CD4-positive, alpha-beta T cell treated with Interferon alpha-2 for 1 hour (primary cell): ENCODE measurements at places on chromosomes 12 and 14.

DNA sequence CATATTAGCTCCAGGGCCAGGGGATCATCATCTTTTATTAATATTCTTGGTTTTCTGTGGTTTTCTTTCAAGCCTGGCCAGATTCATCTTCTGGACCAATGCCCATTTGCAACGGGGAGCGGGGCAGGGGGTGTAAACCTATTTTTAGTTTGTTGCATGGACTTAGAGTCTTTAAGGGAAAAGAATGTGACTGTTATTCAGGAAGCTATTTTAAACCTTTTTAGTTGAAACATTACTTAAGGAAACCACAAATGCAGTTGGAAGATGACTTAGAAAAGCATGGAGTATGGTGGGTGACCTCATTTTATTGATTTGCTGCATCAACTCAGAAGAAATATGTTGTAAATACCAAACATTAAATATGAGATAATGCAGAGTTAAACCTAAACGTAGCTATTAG is 368.4 kb upstream of the E2F7 start:
- no peak for DNase-seq

GRCh38 chr14:23174296-23175184 is 8.9 kb downstream of the SLC7A8 start:
- DNase-seq: no peak

DNA sequence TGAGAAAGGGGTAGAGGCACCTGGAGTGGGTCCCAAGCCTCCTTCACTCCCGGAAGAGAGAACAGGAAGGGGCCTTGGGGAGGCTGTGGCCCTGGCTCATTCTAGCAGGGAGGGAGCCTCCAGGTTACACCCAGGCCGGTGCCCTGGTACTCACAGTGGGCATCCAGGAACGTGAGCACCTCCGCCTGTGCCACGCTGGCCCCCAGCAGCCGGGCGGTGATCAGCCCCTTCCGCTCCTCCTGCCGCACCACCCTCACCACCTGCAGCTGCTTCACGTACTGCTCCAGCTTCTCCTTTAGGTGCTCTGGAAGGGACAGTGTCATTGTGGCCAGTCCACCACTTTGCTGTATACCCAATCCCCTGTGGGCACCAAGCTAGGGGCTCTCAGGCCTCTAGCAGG is 18.8 kb upstream of the CELA1 start:
- no peak for DNase-seq

DNA sequence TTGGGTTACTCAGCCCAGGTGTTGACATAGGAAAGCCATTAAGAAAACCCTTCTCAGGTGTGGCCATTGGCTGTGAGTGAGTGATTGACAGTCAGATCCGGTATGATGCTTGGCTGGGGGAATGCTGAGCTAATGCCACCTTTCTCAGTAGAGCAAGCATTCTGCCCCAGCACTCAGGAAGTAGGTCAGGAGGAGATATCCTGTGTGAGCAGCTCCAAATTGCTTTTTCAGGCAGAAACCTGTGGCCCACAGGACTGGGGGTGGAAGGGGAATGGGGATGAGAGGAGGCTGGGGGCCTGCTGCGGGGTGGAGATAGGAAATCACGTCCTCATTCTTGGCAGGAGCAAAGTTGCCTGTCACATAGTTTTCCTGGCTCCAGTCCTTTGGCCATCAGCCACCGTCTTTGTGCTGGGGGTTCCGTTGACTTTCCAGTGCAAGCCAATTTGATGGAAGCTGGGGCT is 55.7 kb downstream of the NINJ2 start:
- DNase-seq: no peak

- DNase-seq: peak; percentile 36
Observed at GRCh38 chr14:103393676-103394626, 8.7 kb downstream of the MARK3 start.

- DNase-seq: no peak
Observed at GRCh38 chr14:49014476-49014875, 571.7 kb downstream of the RPS29 start.

DNA sequence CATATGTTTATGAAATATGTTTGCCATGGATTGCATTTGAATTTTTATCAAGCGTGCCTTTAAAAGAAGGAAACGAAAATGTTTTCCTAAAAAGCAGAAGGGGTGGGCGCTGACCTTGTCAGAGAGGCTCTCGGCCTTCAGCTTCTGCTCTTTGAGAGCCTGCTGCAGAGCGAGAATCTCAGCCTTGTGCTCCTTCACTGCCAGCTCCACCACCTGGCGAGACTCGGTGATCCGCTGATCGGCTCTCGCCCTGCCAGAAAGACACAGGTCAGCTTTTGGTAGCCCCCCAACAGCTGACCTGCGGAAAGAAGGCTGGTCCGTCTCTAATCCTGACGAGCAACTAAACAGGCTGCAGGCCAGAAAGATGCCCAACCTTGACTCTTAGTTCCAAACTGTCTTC is 62.4 kb downstream of the PRKAB1 start:
- DNase-seq: no peak

- no peak for DNase-seq
Observed at GRCh38 chr12:17296882-17297281, 690.9 kb upstream of the LMO3 start.

GRCh38 chr14:57818511-57818910 is 47.4 kb downstream of the SLC35F4 start:
- DNase-seq: no peak

DNA sequence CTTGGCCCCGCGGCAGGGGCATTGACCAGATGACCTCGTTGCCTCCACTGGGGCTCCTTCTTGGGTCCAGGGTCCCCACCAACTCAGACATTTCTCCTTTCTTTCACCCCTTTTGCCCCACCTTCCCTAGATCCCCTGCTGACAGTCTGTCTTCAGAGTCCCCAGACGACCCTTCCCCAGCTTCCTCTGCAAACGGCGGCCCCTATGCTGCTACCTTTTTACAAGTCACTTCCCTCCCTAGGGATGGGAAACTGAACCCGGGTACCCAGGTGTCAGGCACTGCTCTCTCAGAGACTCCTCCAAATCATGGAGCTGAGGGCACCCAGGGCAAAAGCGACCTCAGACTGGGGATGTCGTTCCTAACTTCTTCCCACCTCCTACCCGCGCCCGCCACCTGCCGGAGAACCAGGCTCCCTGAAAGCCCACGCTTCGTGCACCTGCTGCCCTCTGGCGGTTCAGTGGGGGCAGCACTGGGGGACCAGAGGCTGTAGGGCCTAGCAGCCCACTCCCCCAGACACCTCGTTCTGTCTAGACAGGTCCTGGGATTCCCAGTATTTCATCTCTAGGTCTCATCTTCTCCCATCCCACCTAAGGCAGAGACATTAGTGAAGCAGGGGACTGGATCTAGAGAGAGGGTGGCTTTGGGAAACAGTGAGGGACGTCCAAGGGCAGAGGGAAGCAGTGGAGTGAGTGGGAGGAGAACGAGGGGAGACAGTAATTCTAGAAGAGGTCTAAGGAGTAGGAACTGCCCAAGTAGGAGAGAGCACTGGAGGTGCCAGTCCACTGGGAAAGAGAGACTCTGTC is 4.9 kb downstream of the ZNF385A start:
- DNase-seq: peak; percentile 86

DNA sequence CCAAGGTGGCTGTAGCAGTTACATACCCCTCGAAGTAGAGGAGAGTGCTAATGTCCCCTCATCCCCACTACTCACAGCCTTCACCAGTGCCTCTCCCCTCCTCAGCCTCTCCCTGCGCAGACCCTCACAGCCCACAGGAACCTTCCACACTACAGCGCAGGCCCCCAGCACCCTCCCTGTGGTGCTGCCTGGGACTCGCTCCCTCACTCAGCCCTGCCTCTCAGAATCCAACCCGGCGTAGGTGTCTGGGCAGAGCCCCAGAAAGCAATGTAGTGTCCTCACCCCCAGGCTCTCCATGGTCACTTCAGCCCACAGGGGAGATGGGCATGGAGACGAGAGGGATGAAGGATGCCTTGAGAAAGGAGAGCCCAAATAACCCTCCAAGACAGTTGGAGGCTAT is 10.9 kb upstream of the ZNF740 start:
- no peak for DNase-seq

- no peak for DNase-seq
Observed at GRCh38 chr12:42474391-42474790, 115.2 kb downstream of the PRICKLE1 start.

- DNase-seq: no peak
Observed at GRCh38 chr12:89058402-89058801, 293.9 kb downstream of the DUSP6 start.

DNA sequence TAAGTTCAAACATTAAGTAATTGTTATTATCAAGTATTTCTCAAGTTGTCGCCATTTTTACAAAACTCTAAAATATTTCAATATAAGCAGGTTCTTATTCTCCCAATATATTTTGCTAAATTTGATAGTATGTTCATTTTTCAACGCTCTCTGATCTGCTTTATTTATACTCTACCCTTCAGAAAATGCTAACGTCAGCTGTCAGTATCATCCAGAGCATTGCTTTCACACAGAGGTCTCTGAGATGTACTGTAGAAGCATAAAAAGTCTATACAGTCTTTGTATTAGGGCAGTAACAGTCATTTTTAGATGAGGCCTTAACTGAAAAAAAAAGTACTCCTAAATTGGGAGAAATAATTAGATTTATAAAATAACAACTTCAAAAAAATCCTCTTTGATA is 533.1 kb upstream of the LRFN5 start:
- no peak for DNase-seq

- DNase-seq: peak; percentile 43
Observed at GRCh38 chr12:92827836-92828431, 101.2 kb downstream of the EEA1 start.

GRCh38 chr12:58285551-58285950 is 344.2 kb downstream of the ATP23 start:
- no peak for DNase-seq

DNA sequence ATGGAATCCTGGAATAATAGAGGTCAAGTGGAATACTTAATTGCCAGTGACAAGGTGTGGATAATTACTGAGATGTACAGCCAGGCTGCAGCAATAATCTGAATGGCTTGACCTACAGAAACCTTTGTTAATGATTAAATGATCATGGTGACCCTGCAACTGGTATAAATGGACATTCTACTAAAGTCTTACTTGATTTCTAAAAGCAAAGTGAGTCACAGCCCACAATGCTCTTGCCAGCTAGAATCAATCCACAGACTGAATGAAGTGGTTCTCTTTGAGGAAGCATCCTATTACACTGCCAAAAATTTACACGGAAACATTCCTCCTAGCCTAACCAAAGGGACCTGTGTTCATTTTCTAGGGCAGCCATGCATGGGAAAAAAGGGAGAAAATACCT is 518.5 kb downstream of the SOX5 start:
- no peak for DNase-seq

DNA sequence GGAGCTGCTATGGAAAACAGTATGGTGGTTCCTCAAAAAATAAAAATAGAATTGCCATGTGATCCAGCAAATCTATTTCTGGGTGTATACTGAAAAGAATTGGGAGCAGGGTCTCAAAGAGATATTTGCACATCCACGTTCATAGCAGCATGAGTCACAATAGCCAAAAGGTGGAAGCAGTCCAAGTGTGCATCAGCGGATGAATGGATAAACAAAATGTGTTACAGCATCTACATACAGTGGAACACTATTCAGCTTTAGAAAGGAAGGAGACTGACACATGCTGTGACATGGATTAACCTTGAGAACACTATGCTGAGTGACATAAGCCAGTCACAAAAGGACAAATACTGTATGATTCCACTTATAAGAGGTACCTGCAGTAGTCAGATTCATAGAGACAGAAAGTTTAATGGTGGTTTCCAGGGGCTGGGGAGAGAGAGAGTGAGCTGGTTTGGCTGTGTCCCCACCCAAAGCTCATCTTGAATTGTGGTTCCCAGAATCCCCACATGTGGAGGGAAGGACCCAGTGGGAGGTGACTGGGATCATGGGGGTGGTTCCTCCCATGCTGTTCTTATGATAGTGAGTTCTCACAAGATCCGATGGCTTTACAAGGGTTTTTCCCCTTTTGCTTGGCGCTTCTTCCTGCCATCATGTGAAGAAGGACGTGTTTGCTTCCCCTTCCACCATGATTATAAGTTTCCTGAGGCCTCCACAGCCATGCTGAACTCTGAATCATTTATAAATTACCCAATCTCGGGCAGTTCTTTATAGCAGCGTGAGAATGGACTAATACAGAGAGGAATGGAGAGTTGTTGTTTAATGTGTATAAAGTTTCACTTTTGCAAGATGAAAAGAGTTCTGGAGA is 17.6 kb upstream of the TBC1D30 start:
- no peak for DNase-seq

- no peak for DNase-seq
Observed at GRCh38 chr14:99576761-99577705, 27.0 kb downstream of the CCDC85C start.

DNA sequence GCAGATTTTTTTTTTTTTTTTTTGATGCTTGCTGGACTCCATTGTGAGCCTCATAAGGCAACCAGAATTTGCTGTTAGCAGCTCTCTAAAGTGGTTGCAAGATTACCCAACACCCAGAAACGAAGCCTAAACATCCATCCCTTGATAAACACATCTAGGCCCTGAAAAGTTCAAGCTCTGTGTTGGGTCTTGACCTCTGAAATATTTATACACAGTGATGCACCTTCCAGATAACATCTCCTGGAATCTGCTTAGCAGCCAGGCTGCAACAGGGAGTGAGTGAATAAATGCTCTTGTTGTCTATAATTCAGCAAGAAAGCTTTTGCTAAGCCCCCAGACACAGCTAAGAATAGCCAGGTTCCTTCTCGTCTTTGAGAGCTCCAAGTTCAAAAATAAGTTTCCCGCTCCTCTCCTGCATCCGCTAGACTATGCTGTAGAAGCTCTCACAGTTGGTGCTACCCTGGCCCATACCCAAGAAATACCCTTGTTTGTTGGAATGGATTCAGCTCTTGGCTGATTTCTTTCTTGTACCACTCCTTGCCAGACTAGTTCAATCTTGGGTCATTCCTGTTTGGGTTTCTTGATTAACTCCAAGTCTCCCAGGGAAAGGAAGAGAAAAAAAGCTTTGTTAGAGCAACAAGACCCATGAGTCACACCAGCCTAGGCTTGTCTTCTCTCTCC is 610.6 kb upstream of the TBX3 start:
- no peak for DNase-seq

- DNase-seq: no peak
Observed at GRCh38 chr14:103846543-103847450, 578 bp downstream of the PPP1R13B start.

- DNase-seq: no peak
Observed at GRCh38 chr12:6372403-6373003, 2.9 kb downstream of the SCNN1A start.

DNA sequence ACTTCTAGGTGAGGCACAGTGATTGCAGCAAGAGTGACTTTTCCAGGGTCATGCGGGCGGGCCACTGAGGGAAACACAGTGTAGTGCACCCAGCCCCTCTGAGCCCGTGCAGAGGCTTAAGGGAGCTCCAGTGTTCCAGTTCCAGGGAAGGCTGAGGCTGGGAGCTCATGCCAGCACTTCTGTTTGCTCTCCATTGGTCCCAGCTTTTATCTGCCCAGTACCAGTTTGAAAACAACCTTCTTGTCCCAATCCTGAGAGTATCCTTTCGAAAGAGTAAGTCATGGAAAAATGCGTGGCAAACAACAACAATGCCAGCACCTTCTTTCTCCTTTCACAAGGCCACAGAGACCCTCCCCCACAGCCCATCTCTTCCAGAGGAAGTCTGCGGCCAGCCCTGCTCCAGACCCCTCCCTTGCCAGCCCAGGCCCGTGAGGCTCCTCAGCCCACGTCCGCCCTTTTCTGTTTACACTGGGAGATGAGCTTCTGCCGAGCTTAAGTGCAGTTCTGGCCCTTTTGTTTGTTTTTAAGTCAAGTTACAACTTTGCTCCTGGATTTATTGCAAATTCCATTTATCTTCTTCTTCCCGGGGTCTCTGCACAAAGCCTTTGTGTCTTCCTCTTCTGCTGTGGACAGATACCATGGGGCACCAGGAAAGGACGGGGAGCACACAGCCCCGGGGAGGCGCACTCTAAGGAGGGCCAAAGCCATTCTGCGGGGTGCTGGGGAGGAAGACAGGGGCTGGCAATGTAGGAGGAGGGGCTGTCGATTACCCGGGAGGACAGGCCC is 185.6 kb downstream of the ZFP36L1 start:
- DNase-seq: no peak
